Renal pelvis (tissue), 12 donors: ENCODE measurements at places on chromosomes 3 and 15.

DNA sequence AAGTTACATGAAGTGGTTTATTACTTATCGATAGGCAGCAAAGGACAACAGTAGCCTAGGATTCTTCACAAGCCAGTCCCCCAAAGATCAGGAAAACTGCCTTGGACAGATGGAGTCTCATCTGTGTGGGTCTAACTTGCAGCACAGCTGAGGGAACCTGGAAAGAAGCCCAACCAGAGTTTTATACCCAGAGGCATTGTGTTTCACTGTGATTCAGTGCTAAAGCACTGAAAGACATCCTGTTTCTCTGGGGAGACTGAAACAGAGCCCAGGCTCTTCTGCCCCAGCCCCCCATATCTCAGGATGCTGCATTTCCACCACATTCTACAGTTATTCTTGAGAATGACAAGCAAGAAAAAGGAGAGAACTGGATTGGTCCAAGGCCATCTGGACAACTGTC is 48.2 kb upstream of the PYDC2 start:
- no peak for DNase-seq

DNA sequence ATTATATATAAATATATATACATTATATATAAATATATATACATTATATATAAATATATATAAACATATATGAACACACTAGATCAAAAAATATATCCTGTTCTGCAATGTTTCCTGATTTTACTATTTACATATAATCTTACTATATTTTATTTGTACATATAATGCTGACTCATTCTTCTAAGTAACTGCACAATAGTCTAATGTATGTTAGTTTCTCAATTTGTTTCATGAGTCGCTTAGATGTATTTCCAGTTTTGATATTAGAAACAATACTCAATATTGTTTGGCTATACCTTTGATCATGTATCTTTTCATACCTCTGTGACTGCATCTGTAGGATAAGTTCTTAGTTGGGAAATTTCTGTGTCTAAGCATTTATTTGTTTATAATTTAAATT is 669.9 kb upstream of the CCDC54 start:
- DNase-seq = no peak

- DNase-seq = no peak
These were observed 210.7 kb upstream of the KCNH8 start for GRCh38 chr3:18937574-18937973.

GRCh38 chr15:56917652-56918045 is 795 bp upstream of the TCF12 start:
- no peak for DNase-seq

DNA sequence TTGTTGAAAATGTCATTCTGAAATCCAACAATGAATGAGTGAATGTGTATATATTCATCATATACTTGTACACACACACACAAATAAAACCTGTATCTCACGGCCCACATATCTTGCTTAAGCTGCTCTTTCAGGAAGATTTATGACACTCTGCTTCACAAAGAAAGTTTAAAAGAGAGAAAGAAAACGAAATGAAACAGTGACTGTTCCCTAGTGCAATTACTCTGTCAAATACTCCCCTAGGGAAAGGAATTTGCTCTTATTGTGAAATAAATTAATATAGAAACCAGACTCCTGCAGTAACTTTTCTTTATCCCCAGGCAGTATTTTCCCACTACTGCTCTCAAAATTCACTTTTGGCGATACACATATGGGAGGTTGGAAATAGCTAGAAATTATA is 329.1 kb downstream of the VPS13C start:
- peak; percentile 11 for DNase-seq

DNA sequence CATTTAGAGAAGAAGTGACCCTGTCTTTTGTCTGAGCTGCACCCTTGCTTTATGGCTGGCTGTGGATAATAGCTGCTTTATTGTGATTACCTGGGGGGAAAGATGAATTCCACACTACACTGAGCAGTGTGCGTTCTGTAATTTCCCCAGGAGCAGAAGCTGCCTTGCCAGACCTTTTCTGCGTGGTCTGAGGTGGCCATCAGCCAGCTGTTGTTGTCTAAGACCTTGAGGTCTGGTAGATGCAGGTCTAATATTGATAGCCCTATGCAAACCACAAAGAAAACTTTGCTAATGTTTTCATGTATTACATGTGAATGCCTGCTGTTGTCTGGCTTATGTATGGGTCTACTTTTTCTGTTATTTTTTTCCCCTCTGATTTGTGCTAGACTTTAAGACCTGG is 144.6 kb downstream of the THSD4 start:
- DNase-seq = no peak

- no peak for DNase-seq
These were observed 1.5 kb downstream of the FAH start for GRCh38 chr15:80154336-80154735.

DNA sequence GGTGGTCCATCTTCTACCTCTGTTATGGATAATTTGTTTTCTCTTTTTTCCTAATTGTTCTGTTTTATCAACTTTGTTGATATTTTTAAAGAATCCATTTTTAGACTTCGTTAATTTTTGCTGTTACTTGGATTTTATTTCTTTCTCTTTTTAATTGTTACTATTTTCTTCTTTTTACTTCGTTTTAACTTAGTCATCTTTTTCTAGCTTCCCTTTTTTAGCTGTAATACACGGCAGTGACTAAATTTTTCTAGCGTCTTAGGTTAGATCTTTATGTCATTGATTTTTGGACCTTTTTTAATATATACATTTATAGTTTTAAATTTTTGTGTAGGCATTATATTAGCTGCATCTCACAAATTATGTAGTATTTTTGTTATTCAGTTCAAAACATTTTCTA is 33.1 kb downstream of the ARIH2 start:
- no peak for DNase-seq

DNA sequence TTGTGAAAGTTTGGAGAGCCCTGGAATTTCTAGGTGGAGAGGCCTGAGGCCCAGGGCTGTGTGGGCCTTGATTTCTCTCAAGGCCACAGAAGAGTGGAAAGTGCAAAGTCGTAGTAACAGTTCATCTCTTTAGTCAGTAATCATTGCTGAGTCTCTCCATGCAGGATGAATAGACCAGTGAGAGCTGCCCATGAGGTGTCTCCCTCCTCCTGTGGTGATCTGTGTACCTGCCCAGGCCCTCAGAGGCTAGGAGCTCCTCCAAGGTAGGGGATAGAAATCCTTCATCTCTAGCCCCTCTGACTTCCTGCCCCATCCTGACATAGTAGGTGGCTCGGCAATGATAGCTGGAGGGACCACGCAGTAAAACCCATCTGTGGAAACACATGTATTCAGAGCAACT is 6.8 kb upstream of the IDH3A start:
- no peak for DNase-seq

- DNase-seq = no peak
These were observed 47.0 kb downstream of the GNB4 start for GRCh38 chr3:179404307-179404706.

DNA sequence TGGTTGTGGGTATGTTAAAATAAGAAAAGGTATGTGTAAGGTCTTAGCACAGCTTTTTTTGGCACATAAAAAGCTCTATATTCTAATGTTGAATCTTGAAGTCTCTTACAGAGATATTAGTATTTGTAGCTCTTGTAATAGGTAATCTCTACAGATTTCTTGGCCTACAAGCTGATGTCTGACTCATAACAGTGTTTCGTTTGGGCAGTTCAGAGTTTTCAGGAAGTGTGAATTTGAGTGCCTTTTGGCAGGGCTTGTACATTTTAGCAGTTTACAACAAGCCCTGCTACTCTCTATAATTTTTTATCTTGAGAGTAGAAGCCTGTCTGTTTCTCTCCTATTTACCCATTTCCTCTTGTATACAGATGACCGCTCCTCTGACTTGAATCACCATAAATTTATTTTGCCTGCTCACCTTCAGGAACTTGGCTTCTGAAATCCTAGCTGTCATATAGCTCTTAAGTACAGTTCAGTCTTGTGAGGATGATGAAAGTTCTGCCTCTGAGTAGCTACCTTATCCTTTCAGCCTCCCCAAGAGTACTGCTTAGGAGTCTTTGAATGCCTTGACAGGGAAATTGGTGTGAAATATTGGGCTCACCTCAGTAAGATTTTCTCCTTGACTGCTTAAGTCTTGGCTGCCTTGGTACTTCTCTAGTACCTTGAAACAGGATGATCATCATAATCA is 419.9 kb upstream of the RARB start:
- DNase-seq = peak; percentile 16

DNA sequence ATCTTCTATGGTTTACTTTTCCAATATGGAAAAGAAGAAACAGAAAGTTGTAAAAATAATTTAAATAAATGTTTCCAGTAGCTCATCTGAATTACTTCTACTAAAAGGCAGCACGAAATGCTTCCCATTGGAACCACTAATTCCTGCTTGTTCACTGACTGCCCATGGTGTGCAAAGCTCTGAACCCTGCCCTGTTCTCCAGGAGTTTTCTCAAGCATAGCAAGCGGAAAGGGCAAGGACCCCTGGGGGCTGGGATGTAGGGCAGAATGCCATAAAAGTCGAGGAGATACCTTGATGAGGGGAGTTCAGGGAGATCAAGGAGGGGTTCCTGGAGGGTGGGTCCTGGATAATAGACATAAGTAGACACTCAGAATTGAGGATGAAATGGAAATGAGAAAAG is 35.3 kb upstream of the BNC1 start:
- no peak for DNase-seq

DNA sequence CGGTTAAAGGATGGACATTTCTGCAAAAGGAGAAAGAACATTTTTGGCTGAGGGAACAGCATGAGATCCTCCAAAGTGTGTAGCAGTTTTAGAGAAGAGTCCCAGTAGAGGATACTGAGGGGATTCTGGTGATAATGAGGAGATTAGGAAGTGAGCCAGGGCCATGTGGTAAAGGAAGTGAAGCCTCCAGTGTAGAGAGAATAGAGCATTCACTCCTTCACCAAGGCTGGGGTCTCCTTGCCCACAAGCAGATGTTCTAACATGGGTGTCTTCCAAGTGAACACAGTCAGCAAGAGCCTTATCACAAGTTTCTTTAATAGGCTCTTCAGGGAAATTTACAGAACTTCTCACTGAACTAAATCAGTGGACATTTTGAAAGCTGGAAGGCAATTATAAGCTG is 173.7 kb downstream of the SSR3 start:
- DNase-seq = no peak

- DNase-seq = no peak
These were observed 10.7 kb downstream of the H1-8 start for GRCh38 chr3:129553719-129554118.

GRCh38 chr3:29746163-29746760 is 465.4 kb downstream of the RBMS3 start:
- no peak for DNase-seq

- DNase-seq = no peak
These were observed 218.6 kb downstream of the SNRPN start for GRCh38 chr15:25173241-25174028.

- DNase-seq = no peak
These were observed 13.6 kb upstream of the HRH1 start for GRCh38 chr3:11140713-11141104.

GRCh38 chr15:74060251-74060650 is 22.1 kb downstream of the GOLGA6A start:
- no peak for DNase-seq

DNA sequence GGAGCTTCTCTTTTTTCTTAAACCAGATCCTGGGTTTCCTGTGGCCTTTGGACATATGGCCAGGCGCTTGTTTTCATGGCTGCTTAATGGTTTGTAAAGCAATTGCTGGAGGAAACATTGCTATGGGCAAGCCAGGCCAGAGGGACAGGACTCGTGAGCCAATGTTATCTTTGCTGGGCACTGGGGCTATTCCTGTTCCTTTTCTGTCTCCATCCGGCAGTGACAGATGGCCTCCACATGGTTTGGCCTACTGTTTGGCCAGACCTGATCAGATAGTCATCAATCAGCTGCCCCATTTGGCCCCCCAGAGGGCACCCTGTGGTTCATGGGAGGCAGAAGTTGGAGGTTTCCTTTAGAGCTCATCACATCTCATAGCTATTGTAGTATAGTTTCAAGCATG is 326.1 kb upstream of the ROPN1 start:
- no peak for DNase-seq

DNA sequence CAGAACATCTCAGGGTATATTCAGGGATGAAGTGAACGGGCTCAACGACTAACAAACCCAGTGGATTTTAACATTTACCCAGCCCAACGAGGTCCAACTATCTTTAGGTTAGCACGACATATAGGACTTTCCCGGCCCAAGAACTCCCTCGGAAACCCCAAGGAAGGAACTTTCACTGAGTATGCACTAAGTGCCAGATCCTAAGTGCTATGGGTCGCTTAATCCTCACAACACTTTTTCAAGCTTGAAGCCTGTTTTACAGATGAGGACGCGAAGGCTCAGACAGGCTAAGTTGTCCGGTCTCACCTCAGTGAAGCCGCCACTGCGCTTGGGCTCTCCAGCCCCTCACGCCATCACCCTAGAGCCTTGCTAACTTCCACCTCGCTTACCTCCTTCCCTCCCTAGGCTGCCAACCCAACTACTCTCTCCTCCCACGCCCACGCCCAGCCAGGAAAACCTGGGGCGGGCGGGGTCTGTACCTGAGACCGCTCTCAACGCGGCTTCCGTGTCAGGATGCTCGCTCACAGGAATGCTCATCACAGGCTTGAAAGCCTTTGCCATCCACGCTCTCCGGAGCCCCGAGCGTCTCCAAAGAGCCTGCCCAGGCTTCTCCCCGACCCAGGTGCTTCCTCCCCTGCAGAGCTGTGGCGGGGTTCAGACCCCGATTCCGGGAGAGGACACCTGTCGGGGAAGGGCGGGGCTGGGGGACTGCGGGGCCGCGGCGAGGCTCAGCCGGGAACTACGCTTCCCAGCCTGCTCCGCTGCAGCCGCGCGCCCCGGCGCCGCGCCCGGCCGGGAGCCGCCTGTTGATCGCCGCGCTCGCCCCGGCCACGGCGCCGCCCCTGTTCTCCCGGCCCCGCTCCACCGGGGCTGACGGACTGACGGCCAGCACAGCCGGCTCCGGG is at the start of gene TMOD2:
TMOD2 (plus strand) TSS at position 806 of the 905 bp plus-strand sequence. CDS start 14,845 bp downstream, outside the sequence.
- DNase-seq = no peak

- DNase-seq = no peak
These were observed 3.3 kb downstream of the FETUB start for GRCh38 chr3:186643493-186643892.

DNA sequence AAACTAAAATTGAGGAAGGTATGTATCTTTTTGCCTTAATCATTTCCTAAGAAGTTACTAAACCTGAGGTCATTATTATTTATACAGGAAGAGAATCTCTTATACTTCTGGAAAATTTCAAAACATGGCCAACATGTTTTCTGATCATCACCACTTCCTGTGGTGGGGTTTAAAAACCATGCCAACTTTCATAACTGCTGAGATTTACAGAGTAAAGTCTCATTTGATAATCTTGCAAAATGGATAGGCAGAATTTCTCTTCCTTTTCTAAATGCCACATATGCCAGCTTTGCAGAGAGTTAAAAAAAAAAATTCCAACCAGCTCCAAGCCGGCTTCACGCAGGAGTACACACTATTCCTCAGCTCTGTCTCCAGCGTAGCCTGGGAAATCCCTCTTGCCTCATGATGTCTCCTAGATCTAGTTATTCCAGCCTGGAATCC is 124.3 kb upstream of the SPRED1 start:
- no peak for DNase-seq

- DNase-seq = peak; percentile 36
These were observed 91.3 kb downstream of the PLXNA1 start for GRCh38 chr3:127073941-127074820.

GRCh38 chr3:27186013-27186412 is 183.2 kb downstream of the NEK10 start:
- DNase-seq = no peak
